WERI-Rb-1 (cell line): ENCODE measurements at places on chromosomes 5 and 9.

- no peak for DNase-seq
Observed at GRCh38 chr5:76495870-76496269, 92.8 kb downstream of the IQGAP2 start.

- peak; percentile 72 for DNase-seq
Observed at GRCh38 chr5:141326088-141326854, 4.0 kb upstream of the PCDHGA1 start.

DNA sequence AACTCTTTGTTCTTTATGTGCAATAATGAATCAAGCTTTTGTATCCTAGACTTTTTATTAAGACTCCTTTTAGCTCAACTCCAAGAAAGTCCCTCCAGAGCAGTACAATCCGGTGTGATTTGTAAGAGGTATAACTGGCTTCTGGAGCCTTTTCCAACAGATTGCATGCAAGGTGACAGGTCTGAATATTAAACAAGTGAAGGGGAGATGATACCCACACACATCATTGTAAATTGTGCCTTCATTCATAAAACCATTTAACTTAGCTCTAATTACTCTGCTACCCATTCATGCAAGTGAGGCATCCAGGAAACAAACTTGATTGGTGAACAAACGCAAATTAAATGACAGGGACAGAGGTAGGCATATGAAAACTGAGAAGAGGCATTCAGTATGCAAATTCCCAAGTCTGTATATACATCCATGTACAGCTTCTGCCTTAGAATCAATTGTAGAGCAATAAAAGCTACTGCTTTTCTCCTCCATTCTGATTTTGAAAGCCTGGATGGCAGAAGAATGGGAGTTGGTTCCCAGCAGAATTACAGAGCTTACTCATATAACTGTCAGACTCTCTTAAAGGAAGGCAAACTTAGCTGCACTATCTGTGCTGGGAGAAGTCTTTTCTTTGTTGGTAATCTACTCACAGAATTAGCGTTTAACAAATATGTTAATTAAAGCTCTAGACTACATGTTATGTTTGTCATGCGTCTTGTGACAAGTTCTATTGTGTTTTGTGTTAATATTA is 261.0 kb upstream of the CDH6 start:
- DNase-seq: no peak

GRCh38 chr9:81069038-81069795 is 620.1 kb downstream of the TLE1 start:
- no peak for DNase-seq

GRCh38 chr9:83623679-83624076 is 735 bp downstream of the IDNK start:
- no peak for DNase-seq
